ENCODE measurements at places on chromosomes 1 and 21.

- no peak for DNase-seq
Observed at GRCh38 chr1:14611792-14612191, 13.3 kb downstream of the KAZN start.

GRCh38 chr1:168320800-168321450, 40.2 kb downstream of the TBX19 start:
- no peak for DNase-seq

DNA sequence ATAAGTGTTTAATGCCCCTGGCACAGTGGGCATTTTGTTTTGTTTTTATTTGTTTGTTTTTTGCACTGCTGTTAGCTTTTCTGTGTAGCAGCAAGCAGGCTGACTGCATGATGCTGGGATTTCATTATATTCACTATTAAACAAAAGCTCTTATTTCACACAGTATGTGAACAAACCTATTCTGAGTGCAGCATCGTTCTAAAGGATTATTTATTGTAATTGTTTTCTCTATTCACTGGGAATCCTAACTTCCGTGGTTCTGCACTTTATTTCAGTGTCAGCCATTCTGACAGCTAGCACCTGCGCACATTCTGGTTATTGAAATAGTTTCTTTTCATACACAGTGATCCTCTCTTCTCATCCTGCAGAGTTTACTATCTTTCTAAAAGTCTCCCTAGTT, 595.0 kb downstream of the NEGR1 start:
- no peak for DNase-seq

GRCh38 chr1:202016022-202016810, 5.8 kb downstream of the ELF3 start:
- DNase-seq = no peak

DNA sequence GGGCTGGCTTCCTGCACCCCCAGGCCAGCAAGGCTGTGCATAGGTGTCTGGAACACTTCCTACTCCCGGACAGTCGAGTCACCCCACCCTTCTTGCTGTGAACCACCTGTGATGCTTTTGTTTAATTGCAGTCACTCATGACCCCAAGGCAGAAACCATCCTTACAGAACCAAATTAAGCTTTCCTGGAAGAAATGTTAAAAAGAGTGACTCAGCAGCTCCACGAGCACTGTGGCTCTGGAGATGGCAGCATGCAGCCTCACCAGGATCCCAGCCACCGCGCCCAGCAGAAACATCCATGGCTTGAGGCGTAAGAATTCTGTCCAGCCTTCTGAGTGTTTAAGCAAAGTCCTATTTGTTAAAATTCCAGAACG, 28.8 kb downstream of the SNAP47 start:
- DNase-seq = no peak

DNA sequence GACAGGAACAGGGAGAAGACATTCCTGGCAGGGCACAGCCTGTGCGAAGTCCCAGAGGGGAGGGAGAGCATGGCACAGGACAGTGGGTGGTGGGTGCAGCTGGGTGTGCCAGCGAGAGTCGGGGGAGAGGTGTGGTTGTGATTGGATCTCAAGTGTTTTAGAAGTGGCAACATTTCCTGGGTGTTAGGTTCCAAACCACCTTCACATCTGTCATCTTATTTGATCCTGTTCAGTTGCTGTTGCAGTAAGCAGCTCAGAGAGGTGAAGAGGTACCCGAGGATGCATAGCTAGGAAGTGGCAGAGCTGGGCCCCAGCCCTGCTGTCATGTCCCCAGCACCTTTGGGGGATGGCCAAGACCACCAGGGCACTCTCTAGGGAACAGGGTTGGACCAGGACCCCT, 22.0 kb upstream of the DISP3 start:
- DNase-seq = no peak

DNA sequence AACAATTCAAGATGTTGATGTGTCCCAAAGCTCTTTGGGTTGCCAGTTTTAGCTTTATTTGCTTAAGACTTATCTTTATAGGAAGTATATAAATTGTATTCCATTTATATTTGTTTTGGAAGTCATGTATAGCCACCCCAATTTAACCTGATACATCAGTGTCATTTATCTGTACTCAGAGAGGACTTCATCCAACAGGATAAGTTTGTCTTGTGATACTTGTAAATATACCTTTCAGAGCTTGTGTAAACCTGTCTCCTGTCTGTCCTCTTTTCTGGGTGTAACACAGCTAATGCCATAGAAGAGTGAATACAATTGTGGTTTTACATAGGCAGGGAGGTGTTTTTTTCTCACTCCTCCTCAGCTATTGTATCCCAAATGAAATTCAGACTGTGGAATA, 10.4 kb downstream of the PTGFR start:
- DNase-seq = no peak

DNA sequence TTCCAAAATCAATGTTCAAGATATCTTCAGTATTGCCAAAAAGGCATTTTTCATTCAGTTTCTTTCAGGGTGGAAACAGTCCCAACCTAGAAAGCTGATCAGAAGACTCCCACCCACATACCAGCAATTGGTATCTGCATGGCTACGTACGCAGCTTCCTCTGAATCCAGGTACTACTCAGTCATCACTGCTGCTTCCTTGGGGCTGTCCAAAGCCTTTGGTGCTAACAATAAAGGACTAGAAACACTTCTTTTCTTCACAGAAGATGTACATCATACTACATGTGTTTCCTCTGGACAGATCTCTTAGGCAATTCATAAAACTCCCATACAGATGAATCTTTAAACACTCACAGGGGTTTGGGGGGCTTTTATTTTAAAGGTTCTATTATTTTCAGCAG, 29.8 kb downstream of the VPS26C start:
- DNase-seq = no peak

GRCh38 chr1:225886159-225887029, 2.6 kb downstream of the LEFTY1 start:
- no peak for DNase-seq
